Dorsolateral prefrontal cortex (tissue), 122 donors: ENCODE measurements at places on chromosomes 4 and X.
A peak's percentile ranks its signal among the peaks of the same experiment; 100 is the strongest.

GRCh38 chr4:48120132-48120531, 13.9 kb downstream of the TXK start:
- no peak for DNase-seq

- DNase-seq, result no peak
Measured at GRCh38 chr4:68176904-68177303, 47.2 kb upstream of the TMPRSS11F start.

DNA sequence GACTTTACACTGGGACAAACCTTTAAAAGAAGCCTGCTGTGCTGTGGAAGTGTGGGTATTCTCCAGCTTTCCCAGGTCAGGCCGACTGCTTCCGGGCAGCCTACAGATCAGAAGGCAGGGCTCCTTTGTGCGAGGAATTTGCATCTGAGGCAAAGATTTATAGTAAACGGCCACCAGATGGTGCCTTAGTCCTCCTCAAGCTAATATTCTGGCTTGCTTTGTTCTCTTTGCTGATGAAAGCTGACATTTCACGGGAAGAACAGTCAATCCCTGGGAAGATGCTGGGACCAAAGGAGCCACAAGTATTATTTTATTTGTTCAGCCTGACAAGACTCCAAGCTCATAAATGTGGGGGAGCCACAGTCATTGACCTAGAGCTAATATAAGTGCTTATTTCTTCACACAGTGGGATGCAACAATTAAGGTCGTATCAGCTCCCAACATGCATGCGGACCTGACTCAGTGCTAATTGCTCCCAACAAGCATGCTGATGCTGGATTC, 120.7 kb upstream of the TRIM2 start:
- peak; percentile 59 for DNase-seq

DNA sequence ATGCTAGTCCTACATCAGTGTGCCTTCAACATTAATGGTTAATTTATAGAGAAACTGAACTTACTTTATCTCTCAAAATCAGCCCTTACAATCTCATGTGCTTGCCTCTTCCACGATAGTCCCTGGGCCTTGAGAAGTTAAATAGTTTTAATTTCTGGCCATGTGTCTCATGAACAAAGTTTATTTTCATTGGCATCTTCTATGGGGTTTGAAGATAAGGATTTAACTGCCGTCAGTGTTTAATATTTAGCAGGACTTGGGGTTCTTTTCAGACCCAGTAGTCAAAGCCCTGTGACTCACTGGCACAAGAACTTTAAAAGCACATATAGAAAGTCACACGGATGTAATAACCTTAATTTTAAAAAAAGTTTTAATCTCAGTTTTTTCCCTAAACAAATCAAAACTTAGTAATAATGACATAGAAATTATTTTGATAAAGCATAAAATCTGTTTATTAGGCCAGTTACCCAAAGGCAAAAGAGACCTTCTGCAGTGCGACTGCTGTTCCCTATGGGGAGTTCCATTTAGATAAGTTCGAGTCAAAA, 10.1 kb upstream of the MPP1 start:
- no peak for DNase-seq

- no peak for DNase-seq
Measured at GRCh38 chr4:64144994-64145393, 264.3 kb downstream of the TECRL start.

DNA sequence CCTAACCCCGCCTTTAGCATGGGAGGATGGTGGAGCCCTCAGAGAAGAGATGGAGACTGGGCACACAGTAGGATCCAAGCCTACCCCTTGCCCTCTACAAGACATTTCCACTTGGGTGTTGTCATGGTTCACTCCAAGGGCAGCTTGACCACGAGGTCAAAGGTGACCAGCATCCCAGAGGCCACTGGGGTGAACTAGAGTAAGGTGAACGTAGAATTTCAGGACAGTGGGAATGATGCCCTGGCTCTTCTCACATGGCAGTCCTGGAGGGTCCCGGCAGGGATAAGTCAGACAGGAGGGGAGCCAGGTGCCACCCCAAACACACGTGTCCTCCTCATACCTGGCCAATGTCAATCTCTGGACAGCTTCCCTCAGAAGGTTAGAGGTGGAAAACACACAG, 274.2 kb upstream of the AGTR2 start:
- DNase-seq, result no peak

DNA sequence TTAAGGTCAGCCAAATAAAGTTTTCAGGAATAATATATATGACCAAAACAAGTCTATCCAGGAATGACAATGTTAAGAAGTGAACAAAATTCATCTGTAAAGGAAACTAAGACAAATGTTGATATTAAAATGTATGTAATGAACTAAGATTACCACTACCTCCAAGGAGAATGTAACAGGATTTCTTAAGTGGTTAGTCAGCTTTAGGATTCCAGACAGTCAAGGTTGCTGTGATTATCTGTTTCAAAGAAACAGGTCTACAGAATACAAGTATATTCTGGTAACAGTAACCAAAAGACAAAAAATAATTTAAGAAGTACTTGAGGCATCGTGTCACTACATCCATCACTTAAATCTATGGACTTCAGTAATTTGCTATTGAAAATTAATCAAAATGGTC, 172.8 kb downstream of the SCFD2 start:
- DNase-seq, result no peak

DNA sequence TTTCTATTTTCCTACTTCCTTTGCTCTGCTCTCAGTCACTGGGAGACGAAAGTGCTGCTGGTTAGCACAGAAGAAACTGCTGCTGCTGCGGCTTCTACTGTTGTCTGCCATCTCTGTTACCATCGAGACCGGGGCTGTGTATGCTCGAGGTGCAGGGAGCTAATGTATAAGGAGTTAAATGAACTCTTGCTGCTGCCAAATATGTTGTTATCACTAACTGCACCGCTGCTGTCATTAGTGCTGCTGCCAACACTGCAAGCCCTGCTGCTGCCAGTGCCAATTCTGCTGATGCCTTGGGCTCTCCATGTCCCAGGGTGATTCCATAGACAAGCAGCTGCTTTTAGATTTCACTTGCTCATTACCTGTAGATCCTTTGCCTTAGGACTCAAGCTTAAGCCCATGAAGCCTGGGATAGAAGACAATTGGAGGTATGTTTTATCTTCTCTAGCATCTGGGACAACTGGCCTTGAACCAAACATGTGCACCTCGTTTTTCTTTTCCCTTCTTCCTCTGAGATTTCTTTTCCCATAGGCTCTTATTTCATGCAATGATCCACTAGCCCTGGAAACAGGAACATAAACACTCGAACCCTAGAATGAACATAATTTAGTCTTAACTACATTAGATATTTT, 107.8 kb downstream of the CCSER1 start:
- peak; percentile 4 for DNase-seq

DNA sequence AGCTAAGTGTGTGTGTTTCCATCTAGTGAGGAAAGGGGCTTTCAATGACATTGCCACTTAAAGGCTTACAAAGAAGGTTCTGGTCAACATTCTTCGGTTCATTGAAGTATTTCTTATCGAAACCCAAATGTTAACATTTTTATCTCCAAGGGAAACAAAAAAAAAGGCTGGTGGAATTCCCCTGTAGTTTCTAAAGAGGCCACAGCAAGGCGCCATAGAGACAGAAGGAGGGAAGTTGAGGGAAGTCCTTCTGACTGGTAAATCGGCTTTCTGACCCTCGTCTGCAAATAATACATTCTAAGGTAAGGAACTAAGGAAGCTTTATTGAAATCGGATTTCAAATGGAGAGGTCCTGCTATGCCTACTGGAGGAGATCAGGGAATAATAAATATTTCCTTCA, 1.7 kb upstream of the ZFP42 start:
- no peak for DNase-seq

DNA sequence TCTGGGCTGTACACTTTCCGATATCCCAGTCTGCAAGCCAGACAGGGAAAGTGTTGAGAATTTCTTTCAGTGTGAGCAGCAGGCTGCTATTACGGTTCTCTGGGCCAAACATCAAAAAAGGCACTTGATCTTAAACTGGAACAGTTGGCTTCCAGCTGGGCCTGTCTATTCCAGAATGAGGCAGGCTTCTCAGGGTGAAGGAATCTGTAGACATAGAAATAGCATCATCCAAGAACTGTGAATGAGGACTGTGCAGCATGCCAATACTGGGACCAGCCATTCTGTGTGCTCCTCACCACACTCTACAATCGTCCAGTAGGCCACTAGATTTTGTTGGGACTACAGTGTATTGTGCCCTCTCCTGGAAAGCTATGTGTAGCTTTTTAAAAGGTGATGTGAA, 31.1 kb downstream of the ART3 start:
- DNase-seq, result no peak

DNA sequence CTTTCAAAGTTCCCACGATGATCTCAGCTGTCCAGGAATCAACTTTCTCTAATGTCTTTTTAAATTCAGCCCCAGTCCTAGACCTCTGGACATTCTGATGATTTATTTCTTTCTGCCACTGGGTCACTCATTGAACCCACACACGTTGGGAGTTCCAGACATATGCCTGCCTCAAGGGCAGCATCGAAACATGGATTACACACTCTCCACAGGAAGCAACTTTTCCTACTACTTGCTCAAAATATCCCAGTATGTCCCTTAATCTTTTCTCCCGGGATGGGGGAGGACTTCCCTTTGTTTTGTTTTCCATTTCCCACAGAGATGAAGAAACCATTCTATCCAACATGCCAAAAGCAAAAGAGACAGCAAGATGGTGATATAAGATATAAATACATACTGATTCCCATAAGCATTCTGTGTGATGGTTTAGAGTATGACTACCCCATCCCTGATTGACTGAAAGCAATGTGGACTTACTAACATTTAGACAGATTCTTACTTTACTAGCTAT, 79.8 kb upstream of the PPARGC1A start:
- DNase-seq, result no peak

DNA sequence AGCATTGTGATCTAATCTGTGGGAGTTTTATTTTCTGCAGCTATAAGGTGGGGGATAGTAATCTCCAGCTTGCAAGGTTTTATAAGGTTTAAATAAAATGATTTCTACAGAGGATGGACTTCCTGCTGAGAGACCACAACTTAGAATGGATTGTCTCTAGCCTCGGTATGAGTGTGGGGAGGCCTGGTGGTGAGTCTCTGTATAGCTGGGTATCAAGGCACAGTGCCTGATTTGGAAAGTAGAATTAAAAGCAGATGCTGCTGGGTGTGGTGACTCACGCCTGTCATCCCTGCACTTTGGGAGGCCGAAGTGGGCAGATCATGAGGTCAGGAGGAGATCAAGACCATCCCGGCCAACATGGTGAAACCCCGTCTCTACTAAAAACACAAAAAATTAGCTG, 162.0 kb upstream of the GATB start:
- no peak for DNase-seq

GRCh38 chr4:149164282-149164681, 651.4 kb downstream of the IQCM start:
- DNase-seq, result no peak

DNA sequence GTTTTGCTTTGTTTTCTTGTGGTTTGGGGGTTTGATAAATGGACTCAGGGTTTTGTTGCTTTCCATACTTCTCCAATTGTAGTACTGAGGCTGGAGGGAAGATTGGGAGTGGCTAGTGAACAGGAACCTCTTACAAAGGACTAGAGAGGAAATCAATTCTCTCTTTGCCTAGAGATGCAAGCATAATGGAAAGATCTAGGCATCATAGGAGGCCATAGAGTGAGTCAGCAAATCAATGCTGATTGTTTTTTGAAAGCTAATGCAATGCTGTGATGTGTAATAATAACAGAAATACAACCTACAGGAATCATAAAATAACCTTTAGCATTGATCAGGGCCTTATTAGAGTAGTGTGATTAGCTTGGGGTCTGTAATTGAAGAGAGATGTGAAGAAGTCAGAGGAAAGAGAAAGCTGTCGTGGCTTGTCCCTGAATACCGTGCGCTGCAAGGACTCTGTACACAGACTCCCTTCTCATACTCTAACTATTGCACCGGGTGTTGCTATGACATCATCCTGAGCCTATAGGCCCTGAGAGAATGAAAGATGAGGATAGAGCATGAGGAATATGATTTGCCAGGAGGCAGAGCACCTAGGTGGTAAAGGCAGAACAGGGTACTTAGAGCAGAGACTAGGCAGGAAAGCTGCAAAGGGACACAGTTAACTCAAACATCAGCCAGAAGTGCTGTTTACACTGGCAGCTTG, 29.3 kb upstream of the GPR101 start:
- no peak for DNase-seq

- no peak for DNase-seq
Measured at GRCh38 chr4:20645236-20645635, 55.0 kb upstream of the PACRGL start.

DNA sequence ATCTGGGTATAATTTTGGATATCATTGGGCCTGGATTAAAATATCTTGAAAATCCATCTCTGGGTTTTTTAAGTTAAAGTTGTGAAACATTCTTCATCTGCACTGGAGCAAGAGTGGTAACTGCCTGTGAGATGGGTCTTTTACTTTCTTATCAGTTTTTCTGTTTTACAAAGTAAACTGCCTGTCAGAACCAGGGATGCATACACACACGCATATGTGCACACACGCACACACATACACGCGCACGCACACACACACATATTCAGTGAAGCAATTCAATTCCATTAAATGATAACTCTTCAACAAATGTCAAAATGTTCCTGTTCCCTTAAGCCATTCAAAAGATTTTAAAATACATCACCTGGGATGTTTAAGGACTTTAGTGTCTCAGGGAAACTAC, 515.8 kb downstream of the INPP4B start:
- no peak for DNase-seq

- no peak for DNase-seq
Measured at GRCh38 chrX:16953606-16954211, 7.3 kb downstream of the REPS2 start.

DNA sequence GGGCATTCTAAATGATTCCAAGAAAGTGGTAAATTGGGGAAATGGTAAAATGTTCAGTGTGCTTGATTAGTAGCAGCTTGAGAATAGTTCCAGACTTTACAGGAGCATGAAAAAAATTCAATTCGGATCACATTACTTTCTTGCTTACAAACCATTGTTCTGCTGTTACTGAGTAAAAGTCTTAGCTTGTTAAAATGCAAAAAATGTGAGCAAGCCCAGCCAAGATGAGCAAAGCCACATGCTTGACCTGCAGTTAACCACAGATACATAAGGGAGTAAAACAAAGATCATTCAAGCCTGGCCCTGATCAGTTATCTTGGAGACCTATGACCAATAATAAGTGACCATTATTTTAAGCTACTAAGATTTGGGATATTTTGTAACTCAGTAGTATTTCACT, 562.9 kb upstream of the MAGEB2 start:
- DNase-seq, result no peak

DNA sequence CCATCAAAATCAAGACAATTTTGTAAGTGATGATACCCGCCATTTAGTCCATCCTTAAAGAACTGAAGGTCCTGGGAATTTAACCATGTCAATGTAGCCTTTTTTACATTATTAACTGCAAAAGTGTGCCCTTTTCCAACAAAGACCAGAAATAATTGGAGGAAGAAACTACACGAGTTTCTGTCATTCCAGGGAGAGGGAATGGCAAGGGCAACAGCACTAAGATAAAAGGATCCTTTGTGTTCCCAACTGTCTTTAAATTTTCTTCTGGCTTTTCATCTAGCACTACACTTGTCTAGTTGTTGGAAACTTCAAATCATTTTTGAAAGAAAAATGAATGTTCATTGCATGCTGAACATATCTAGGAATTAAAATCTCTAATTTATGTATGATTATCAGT, 286.2 kb downstream of the GALNTL6 start:
- no peak for DNase-seq
